ENCODE measurements at places on chromosomes 3 and 15.

DNA sequence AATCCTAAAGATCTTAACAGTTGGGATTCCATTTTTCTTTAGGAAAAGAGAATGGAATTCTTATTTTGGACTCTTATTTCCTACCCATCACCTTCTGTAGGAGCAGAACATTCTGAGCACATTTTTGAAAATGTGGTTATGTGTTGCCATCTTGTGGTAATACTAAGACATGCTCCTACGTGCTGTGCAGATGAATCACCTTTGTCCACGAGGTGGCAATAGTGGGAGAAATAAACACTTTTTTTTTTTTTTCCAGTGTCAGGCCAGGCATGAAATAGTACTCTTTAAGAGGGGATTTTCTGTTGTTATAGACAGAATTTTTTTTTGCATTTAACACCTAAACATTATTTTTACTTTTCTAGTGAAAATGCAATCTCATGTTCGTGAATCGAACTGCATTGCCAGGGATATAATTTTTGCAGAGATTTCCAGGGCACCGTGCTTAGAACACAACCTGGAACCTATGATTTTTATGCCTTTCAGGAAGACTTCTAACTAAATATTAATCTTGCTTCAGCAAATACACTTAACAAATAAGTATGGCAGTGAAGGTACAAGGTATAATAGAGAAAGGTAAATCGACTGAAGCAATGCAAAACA lies 196.6 kb downstream of the GAP43 start:
- peak; percentile 82 for DNase-seq

DNA sequence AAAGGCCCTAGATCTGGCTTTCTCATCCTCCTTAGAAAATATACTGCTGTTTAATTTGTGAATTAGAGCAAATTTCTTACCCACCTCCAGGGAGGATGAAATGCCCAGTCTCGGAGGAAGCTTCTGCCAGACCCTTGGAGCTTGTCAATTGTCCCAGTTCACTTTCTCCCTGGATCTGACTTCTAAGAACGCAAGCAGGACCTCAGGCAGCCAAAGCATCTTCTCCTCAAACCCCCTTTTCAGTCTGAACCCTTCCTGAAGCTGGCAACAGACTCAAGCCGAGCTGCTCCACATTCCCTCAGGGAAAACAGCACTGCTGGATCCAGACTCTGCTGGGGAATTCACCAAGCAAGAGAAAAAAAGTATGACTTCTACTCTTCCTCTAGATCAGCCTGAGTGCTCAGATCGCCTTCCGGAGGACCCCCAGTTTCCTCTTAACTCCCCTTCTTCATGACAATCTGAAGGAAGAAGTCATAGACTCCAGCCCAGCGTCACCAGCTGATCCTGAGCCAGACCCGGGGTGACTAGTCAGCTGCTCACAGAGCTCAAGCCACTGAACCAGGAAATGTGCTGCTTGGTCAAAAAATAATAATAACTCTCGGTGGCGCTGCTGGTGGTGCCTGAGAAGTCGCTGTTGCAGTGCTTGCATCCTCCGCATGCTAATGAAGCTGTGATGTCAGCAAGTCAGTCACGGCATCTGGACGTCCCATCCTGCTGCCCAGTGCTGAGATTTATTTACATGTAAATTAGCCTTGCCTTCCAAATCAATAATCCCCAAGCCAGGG lies at the start of gene PRICKLE2:
Gene PRICKLE2, minus strand, starts transcription at position 641 of the 785 bp plus-strand sequence. CDS start 26,539 bp downstream, outside the sequence.
- DNase-seq, result peak; percentile 95

- peak; percentile 82 for DNase-seq
These were observed 6.6 kb upstream of the CHSY1 start for GRCh38 chr15:101258238-101259144.

GRCh38 chr15:71807691-71808091 lies 2.7 kb upstream of the NR2E3 start:
- no peak for DNase-seq

- no peak for DNase-seq
These were observed 38.1 kb upstream of the CD200R1L start for GRCh38 chr3:112884678-112885290.

DNA sequence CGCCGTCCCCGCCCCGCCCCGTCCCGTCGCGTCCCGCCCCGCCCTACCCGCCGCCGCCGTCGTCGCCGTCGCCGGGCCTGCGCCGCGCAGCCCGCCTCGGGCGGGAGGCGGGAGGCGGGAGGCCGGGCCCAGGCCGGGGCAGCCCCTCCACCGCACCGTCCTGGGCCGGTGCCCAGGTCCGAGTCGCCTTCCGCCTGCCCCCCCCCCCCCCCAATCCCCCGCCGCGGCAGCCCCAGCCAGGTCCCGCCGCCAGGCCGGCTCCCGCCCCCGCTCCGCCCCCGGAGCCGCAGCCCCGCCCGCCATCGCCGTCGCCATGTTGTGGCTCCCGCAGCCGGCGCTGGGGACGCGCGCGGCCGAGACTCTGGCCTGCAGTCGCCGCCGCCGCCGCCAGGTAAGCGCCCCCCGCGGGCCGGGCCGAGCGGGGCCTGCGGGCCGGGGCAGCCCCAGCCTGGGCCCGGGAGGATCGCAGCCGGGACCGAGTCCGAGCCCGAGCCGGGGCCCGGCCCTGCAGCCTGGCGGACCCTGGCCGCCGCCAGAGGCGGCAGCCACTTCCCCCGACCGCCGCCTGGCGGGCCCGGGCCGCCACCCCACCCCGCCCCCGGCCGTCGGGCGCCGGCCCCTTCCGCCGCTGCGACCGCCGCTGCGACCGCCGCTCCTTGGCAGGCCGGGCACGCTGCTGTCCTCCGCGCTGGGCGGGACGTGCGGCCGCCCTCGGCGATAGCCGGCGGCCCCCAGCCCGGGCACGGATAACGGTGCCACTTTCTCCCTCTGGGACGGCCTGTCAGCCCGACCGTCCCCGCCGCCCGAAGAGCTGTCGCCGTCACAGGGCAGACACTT lies at the start of gene ZNF592:
Gene ZNF592, plus strand, starts transcription at position 319 of the 837 bp plus-strand sequence. CDS start 34,084 bp downstream, outside the sequence.
- peak; percentile 80 for DNase-seq

GRCh38 chr3:197297476-197298340 lies 704 bp downstream of the DLG1 start:
- peak; percentile 86 for DNase-seq
